ENCODE measurements at places on chromosomes 3 and 15. TPM values are rescaled to one million over a fixed set of nuclear protein-coding genes. Genes with fewer than 3 reads are reported as not detected.

Gene ACOX2
- 38.6 TPM for polyA plus RNA-seq

Gene CORO2B
- polyA plus RNA-seq: 23.0 TPM

Gene SLC24A5
- polyA plus RNA-seq: 2.0 TPM

Gene ZBED2
- 0.27 TPM for polyA plus RNA-seq

Gene VIPR1
- 1.9 TPM for polyA plus RNA-seq

Gene TOPAZ1
- polyA plus RNA-seq: not detected

Gene TGM5
- not detected for polyA plus RNA-seq

Gene TF
- polyA plus RNA-seq: 7.9 TPM

Gene CCNDBP1
- 49.2 TPM for polyA plus RNA-seq

Gene ACKR2
- polyA plus RNA-seq: 2.7 TPM

Gene PEX11A
- 24.4 TPM for polyA plus RNA-seq

Gene TMEM108
- polyA plus RNA-seq: 1.6 TPM

Gene SI
- not detected for polyA plus RNA-seq

Gene ECE2
- polyA plus RNA-seq: not detected

Gene DCLK3
- polyA plus RNA-seq: 0.86 TPM

Gene CCR9
- 0.05 TPM for polyA plus RNA-seq

Gene BTLA
- polyA plus RNA-seq: 0.83 TPM

Gene SENP8
- 6.8 TPM for polyA plus RNA-seq

Gene CXCR6
- polyA plus RNA-seq: 0.63 TPM

Gene MAPK6
- 44.5 TPM for polyA plus RNA-seq

Gene SLC51B
- 8.3 TPM for polyA plus RNA-seq

Gene HRG
- 2.0 TPM for polyA plus RNA-seq

Gene GOLGA6L7
- polyA plus RNA-seq: 1.1 TPM

Gene PRKCD
- polyA plus RNA-seq: 20.3 TPM

Gene ABHD5
- polyA plus RNA-seq: 25.8 TPM

All from left kidney (tissue), 8 donors.